ENCODE measurements at places on chromosomes 2 and 18. TPM values are rescaled to one million over a fixed set of nuclear protein-coding genes. Genes with fewer than 3 reads are reported as not detected.

TMEM17 gene
- polyA plus RNA-seq, result 0.73 TPM

ITPRIPL1 gene
- polyA plus RNA-seq, result 0.22 TPM

USP37 gene
- polyA plus RNA-seq, result 1.4 TPM

- peak; percentile 27 for DNase-seq
Observed at GRCh38 chr2:128475427-128476211, 157.0 kb upstream of the HS6ST1 start.

- no peak for DNase-seq
Observed at GRCh38 chr18:54860941-54861340, 32.7 kb downstream of the RAB27B start.

DNA sequence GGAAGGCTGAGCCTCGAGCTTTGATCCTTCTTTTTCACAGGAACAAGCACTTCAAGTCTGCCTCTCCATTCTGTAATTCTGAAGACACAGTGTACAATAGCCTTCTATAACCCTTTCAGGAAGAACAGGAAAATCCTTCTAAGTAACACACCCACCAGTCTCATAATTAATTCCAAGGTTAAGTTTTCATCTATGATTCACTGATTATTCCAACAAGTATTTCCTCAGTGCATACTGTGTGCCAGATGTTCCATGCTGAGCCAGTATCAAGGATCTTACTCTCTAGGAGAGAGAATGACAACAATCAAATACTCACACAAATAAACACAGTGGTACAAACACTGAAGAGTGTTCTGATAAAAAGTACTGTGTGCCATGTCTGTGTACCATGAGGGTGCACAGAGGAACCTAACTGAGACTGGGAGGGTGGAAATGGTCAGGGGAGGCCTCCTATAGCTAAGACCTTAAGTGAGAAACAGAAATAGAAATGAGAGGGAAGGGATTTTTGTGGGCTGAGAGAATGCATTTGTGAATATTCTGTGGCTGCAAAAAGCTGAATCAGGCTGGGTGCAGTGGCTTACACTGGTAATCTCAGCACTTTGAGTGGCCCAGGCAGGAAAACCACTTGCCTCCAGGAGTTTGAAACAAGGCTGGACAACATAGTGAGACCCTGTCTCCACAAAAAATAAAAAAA lies 7.3 kb upstream of the MTLN start:
- no peak for DNase-seq

DNA sequence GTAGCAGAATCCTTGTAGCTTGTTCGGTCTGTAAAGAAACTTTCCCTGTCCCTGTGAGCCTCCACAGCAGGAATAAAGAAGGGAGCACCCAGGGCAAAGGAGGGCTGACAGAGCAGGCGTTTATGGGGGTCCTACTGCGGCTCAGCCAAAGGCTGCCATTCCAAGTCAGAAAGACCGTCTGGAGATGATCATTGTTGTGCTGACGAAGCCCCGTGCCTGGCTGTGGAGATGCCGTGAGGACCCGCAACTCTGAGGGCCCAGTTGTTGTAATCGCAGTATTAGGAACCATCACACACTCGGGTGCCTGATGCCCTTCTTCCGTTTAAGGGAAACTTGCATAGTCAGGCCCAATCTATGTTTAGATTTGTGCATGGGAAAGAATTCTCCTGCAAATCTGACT lies 16.9 kb upstream of the VWA3B start:
- DNase-seq, result no peak

- DNase-seq, result no peak
Observed at GRCh38 chr2:230749111-230749510, 36.5 kb downstream of the CAB39 start.

GRCh38 chr2:20675701-20676352 lies 8.9 kb downstream of the GDF7 start:
- no peak for DNase-seq

DNA sequence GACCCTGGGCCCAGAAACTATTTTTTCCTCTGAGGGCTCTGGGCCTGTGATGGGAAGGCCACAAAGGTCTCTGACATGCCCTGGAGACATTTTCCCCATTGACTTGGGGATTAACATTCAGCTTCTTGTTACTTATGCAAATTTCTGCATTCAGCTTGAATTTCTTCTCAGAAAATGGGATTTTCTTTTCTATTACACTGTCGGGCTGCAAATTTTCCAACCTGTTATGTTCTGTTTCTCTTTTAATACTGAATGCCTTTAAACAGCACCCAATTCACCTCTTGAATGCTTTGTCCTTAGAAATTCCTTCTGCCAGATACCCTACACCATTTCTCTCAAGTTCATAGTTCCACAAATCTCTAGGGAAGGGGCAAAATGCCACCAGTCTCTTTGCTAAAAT lies 241.0 kb downstream of the HNMT start:
- no peak for DNase-seq

DNA sequence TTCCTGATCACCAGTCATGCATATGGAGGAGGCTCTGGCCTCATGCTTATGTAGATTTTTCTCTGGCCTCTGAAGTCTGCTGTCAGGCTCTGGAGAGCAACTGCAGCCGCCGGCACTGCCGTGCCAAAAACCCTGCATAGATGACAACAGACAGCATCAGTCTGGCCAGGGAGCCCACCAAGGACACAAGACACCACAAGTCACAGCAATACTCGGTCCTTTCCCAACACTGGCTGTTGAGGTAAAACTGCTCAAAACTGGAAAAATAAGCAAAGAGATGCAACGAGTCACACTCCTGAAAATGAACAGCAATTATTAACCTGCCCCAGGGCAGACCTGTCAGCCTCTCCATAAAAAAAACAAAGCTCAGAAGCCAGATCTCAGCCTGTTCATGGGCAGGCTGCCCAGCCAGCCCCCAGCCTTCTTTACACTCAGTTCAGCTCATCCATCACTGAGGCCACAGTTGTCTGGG lies 186.0 kb upstream of the RAB6C start:
- no peak for DNase-seq

DNA sequence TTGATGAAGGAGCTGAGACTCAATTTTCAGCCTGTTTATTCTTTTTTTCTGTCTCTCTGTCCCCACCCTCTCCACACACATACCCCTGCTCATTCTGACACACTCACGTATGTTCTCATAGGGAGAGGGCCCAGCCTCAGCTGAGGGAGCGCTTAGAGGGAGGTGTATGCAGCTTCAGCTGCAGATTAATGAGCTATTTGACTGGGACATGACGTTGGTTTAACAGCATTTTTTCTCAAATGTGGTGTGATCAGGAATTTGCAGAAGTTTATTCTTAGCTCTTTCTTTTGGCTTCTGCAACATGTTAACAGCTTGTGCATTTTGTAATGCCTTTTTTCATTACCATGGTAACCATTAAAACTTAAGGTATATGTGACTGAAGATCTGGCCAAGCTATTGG lies 1547.1 kb upstream of the PIK3C3 start:
- DNase-seq, result no peak

- DNase-seq, result no peak
Observed at GRCh38 chr2:126949775-126950174, 51.1 kb downstream of the TEX51 start.

DNA sequence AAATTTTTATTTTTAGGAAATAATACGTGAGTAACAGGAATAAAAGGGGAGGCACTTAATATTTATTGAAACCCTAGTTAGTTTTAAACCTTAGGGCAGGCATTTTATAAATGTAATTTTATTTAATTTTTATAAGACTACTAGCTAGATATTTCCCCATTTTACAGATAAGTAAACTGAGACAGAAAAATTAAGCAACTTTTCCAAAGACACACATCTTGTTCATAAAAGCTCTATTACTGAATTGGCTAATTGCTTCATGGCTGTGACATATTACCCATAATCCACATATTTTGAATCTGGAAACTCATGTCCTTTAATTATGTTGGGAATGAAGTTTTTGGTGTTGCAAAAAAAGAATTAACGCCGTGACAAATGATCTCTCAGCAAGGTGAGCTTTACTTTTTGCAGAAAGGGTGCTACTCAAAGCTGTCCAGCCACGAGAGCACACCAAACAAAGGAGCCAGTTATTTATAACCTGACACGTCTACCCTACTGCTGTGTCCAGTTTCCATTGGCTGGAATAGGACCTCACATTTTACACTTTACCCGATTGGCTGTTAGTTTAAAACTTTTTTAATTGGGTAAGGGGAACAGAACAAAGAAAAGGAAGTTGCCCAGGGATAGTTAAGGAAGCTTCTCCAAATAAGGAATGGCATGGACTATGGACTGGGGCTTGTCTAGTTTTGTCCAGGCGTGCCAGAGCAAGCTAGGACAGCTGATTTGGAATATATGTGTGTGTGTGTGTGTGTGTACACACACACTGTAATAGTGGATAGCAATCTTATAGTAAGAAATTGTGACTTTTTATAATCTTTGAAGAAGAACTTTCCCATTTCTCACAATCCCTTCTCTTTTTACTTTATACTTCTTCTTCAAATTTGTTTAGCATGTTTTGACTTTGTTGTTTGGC lies 54.2 kb downstream of the COMMD1 start:
- DNase-seq, result no peak

DNA sequence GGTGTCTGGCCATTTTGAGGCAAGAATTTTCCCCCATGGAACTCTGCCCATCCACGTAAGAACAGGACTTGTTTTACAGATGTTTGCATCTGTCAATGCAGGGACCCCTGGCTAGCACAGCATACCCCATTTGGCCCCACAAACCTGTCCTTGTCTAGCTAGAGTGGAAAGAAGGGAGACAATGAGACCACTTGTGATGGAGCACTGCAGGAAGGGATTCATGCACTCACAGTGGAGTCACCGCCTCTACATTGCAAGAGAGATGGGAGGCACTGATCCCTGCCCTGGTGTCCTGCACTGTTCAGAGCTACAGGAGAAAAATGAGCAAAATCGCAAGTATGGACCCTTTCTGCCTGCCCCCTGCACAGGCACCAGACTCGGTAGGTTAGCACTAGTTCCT lies 32.5 kb downstream of the NPAS2 start:
- DNase-seq, result no peak

DNA sequence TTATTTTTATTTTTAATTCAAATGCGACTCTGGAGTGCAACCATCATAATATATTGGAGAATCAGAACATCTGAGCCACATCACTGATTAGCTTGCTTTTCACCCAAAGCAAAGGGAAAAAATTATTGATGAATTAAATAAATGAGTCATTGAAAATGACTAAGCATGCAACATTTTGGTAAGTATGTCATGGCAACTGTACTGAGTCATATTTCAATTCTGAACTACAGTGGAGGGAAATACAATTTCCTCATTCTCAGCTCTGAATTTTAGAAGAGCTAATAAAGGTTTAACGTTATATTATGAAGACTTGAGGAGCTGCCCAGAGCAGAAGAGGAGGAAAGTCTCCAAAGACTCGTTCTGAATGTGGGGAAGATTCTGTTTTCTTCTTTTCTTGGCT lies 89.6 kb upstream of the CCDC68 start:
- DNase-seq, result no peak

DNA sequence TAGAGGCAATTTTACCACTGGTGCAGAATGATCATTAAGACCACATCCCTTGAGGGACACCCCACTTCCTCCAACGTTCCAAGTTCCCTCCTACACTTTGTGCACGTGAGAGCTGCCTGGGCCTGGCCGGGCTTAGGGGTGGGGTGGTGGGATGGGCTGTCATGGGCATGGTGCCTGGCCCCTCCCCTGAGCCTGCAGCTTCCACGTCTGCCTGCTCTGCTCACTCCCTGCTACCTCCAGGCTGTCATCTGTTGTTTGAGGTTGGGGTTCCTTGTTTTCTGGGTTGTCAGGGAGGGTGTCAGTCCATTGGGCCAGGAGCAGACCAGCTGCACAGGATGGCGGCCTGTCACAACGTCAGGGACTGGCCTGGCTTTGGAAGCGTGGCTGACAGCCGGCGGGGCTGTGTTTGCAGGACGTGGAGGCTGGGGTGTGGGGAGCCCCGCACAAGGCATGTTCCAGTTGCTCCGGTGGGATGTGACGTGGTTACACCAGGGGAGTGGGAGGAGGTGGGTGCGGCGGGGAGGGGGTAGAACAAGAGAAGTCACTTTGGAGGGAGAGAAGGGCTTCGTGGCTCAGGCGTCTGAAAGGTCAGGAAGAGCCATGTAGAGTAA lies 72.3 kb downstream of the RTP5 start:
- no peak for DNase-seq

- no peak for DNase-seq
Observed at GRCh38 chr18:41805341-41805740, 149.7 kb upstream of the PIK3C3 start.

GRCh38 chr18:48948112-48949049 lies 2.4 kb downstream of the SMAD7 start:
- peak; percentile 63 for DNase-seq
